BE2C (cell line): ENCODE measurements at places on chromosomes 2 and 18.

- DNase-seq = no peak
Observed at GRCh38 chr2:163405298-163405697, 330.5 kb downstream of the FIGN start.

- DNase-seq = no peak
Observed at GRCh38 chr2:96501886-96502810, 3.0 kb downstream of the NEURL3 start.

- no peak for DNase-seq
Observed at GRCh38 chr2:224777559-224777930, 61.4 kb upstream of the CCDC195 start.

DNA sequence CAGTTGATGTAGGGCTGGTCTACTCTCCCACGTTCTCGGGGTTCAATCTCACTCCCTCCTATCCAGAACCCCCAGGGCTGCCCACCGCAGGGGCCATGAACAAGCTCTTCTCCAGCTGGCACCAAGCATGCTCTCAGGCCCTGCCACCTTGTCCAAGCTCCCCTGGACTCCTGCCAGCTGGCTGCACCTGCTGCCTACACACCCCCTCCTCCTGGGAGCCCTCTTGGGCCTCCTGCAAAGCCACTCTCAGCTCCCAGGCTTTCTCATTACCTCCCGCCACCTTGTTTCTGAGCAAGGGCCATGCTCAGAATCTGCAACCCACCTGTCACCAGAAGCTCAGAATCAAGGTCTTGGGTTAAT lies 56.0 kb downstream of the HDAC4 start:
- DNase-seq = peak; percentile 39

GRCh38 chr2:52776571-52776970 lies 991.0 kb upstream of the CHAC2 start:
- DNase-seq = no peak
